ENCODE measurements at places on chromosomes 5 and 9.

- DNase-seq, result no peak
Observed at GRCh38 chr5:15731699-15732098, 231.7 kb downstream of the FBXL7 start.

DNA sequence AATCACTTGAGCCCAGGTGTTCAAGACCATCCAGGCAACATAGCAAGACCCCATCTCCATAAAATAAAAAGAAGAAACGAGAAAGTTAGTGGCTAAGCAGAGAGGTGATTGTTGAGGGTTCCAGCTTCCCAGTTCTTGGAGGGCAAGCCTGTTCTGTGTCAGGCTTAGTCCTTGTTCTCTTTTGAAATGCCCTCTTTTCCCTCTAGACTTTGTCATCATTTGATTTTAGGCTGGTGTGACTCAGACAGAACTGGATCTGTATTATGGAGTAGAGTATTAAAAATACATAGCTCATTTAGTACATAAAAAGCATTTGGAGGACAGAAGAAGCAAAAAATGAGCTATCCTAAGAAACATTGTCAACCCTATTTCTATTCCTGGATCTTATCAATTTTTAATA is 159.4 kb downstream of the CD180 start:
- DNase-seq, result no peak

GRCh38 chr9:126233913-126234525 is 92.6 kb upstream of the MVB12B start:
- DNase-seq, result no peak

GRCh38 chr5:83777856-83778255 is 57.2 kb upstream of the HAPLN1 start:
- no peak for DNase-seq

DNA sequence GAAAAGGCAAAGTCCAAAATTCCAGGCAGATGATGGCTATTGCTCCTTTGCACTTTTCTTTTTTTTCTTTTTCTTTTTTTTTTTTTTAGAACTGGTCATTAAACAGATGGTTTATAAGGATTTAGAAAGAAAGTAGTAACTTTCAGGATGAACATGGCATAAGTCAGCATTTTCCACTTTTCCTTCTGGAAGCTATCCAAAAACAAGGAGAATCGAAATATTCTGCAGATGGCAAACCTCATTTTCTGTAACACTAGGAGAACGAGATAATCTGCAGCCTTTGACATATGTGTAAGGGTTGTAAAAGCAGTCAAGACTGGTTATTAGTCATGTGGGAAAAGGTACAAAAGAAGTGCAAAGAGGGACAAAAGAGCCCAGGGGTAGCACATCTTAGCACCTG is 69.1 kb upstream of the PUM3 start:
- DNase-seq, result no peak

DNA sequence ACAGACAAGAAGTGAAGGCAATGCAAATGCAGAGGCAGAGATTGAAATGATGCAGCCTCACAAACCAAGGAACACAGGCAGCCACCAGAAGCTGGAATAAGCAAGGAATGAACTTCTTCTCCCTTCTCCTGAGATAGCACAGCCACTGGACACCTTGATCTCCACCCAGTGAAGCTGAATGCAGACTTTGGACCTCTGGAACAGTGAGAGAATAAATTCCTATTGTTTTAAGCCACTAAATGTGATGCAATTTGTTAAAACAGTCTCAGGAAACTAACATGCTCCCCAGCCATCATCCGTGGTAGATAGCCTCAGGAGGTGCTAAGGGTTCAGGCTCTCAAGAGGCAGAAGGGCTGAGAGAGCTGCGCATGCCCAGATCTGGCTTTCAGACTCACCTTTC is 512.2 kb upstream of the ZNF608 start:
- DNase-seq, result peak; percentile 44

GRCh38 chr9:8384091-8384490 is 584.5 kb upstream of the DMAC1 start:
- DNase-seq, result no peak

- DNase-seq, result no peak
Observed at GRCh38 chr5:123605822-123606221, 93.8 kb downstream of the CSNK1G3 start.

- no peak for DNase-seq
Observed at GRCh38 chr5:99775189-99775588, 760.0 kb upstream of the FAM174A start.

DNA sequence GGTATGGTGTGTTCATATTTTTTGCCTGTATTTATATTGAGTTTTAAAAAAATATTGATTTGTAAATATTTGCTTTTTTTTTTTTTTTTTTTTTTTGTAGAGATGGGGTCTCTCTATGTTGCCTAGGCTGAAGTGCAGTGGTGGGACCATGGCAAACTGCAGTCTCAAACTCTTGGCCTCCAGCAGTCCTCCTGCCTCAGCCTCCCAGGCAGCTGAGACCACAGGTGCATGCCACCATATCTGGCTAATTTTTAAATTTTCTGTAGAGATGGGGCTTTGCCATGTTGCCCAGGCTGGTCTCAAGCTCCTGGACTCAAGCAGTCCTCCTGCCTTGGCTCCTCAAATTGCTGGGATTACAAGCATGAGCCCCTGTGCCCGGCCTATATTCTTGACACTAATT is 78.3 kb downstream of the RASGRF2 start:
- no peak for DNase-seq

DNA sequence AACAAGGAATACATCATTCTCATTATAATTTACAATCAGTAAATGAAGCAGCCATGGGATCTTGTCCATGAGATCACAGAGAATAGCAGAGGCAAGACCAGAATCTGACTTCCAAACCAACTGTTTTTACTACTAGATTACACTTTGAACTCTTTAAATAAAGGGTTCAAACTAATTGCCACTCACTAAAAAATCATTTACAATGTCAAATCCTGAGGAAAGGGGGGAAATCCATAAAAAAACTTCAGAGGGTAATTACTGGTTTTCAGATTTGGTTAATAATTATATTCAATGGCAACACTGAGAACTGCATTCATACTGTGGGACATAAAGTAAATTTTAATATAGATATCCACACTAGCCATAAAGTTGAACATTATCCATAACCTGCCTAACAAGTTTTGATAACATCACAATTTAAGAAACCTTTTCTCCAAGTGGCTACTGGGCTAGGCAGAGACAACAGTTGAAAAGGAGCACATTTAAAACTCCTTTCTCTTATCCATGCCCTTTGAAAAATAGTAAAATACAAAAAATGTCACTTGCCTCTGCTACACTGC is 15.9 kb downstream of the PLPP1 start:
- DNase-seq, result no peak

DNA sequence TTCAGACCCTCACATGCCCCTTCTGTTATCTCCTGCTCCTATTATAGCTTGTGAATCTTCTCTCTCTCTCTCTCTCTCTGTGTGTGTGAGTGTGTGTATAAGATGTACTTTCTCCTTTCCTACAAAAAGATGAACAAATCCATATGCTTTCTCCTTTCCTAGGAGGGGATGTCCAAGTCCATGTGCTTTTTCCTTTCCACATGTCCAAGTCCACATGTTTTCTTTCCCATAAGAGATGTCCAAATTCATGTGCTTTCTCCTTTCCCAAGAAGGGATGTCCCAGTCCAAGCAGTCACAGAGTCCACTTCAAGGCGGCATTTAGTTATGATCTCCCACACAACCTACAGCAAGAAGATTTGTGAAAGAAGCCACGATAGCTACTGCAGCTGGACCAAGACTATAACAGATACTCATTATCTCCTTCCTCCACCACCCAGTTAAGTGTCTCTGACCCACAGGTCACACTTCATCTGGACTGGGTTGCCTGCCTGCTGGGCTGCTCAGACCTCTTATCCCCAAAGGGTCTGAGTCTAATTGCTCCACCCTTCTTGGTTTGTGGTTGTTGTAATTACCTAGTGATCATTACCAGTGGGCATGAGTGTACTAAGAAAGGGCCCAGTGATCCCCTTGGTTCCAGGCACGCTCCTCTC is 18.4 kb upstream of the FOXI1 start:
- no peak for DNase-seq

DNA sequence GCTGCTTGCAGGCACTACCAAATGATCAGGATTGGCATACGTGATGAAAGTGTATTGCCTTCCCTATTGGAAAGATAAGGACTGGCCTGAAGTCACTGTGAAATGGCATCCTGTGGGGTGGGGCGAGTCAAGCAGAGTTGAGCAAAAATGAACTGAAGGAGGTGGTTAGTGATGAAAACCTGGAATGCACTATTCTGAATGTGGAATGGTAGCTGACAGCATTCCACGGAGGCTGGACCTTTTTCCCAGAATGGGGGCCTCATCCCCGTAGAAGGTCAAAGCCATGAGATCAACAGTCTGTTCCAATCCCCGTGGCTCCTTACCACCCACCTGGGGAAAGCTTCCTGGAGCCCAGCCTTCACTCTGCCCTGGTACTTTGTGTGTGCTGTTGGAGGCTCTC is 37.7 kb downstream of the ASS1 start:
- no peak for DNase-seq

- DNase-seq, result peak; percentile 60
Observed at GRCh38 chr9:137788561-137789294, 88.9 kb upstream of the CACNA1B start.

DNA sequence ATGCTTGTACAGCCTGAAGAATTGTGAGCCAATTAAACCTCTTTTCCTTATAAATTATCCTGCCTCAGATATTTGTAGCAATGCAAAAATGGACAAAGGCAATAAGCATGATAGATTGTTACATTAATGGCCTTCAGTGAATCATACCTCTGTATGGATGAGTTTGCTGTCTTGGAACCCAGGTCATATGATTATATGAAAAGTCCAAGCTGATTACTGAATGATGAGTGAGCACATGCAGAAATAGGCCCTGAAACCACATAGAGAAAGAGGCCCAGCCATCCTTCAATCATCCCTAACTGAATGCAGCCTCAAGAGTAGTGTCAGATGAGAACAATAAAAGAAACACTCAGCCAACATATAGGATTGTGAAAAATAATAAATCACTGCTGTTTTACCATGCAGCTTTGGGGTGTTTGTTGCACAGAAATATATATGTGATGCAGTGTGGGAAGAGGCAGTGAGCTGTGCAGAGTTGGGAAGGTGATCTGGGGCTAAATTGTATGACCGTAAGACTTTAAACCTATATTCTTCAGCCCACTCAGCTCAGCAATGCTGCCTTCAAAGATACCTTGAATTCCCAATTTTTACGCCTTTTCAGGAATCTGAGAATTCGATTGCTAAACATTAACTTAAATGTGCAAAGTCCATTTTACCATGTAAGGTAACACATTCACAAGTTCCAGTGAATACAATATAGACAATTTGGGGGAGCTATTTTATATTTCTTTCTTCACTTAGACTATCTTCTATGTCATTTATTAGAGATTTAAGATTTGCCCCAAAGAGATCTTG is 36.3 kb upstream of the SHISAL2B start:
- DNase-seq, result no peak

GRCh38 chr9:69975681-69976080 is 68.0 kb upstream of the MAMDC2 start:
- no peak for DNase-seq

DNA sequence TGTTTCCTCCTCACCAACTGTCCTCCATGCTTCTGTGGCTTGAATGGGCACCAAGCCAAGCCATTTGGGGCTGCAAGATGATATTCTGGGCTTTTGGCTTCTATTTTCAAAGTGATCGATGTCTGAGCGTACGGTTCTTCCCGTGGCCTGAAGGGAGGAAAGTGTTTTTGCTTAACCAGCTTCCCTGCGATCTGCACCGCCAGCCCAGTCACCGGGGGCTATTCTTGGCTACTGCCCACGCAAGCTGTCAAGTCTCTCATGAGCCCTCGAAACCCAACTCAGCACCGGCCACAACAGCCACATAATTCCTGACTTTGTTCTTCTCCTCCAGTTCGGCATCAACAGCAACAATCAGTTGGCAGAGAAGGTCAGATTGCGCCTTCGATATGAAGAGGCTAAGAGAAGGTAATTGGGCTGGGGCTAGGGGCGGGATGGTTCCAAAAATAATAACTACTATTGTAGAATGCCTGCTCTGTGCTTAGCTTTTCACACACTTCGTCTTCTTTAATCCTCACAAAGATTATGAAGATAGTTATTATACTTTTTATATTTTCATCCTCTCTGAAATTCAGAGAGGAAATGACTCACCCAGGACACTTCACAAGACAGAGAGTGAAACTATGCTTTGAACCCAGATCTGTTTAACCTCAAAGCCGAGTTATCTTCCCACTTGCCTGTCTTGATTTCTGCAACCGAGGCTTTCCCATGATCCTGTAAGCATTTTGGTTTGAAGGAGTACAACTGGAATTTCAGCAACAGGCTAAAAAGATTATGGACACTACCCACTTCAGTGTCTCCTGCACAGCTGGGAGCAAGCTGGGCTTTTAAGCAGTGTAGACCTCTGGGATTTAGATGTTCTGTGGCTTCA is 76.4 kb upstream of the RARS1 start:
- no peak for DNase-seq

DNA sequence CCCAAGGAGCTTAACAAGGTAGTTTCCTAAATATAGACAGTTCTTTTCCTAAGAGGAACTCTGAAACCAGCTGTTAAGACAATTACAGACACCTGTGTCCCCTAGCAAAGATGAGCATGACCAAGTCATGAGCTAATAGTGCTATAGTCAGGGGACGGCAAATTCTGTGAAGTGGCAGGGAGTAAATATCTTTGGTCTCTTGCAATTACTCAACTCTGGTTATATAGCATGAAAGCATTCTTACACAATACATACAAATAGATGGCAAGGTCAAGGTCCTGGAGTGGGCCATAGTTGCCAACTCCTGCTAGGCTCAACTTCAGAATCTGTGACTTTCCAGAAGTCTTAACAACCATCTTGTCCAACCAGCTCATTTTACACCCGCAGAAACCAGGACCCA is 103.7 kb downstream of the RFK start:
- no peak for DNase-seq

- DNase-seq, result peak; percentile 42
Observed at GRCh38 chr5:149679876-149680809, 50.0 kb upstream of the PPARGC1B start.

GRCh38 chr9:127182901-127183746 is 60.7 kb upstream of the ANGPTL2 start:
- DNase-seq, result no peak

- no peak for DNase-seq
Observed at GRCh38 chr5:159005062-159005461, 94.7 kb downstream of the EBF1 start.

Measured in mucosa of gallbladder (tissue), 1 donor.